ENCODE measurements at places on chromosomes 4 and X. TPM values are rescaled to one million over a fixed set of nuclear protein-coding genes. Genes with fewer than 3 reads are reported as not detected.

Gene PHOX2B
- total RNA-seq = not detected

Gene PNMA3
- total RNA-seq = 1.3 TPM

Gene UGT8
- total RNA-seq = 10.4 TPM

Gene SRPX
- total RNA-seq = 98.9 TPM

Gene IL15
- 45.8 TPM for total RNA-seq

Data from thyroid gland (tissue), 4 donors.